ENCODE measurements at places on chromosomes 2 and 18.

GRCh38 chr2:220785178-220785577 is 786.9 kb downstream of the EPHA4 start:
- no peak for DNase-seq

DNA sequence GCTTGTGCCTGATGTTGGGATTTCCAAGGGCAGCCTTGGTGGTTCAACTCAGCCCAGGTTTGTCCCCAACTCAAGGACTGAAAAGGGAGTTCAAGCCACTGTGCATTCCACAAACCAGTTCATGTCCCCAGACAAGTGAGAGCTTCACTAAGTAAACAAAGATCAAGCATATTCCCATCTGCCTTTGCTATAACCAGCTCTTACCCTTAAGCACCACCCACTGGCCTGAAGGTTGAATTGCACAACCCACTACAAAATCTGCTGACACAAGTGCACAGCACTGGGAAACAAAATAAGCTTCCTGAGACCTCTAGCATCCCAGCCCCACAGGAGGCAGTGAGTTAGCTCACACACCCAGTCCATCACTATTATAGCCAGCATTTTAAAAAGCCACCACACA is 516.7 kb downstream of the NR4A2 start:
- DNase-seq = no peak

DNA sequence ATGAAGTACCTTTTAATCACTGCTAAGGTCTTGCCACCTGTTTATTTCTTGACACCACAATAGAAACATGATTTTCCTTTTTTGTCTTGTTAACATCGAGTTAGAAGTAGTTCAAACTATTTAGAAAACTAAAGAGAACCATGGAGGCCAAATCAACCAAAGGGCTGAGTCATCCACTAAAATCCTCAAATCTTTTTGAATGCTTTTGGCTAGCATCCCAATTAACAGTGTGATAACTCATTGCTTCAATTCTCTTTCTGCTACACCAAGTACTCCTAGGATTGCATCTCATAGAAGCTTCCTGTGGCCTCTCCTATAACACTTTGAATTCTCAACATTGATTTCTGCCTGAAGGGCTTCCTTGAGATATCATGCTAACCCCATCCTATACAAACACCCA is 159.9 kb upstream of the MMADHC start:
- DNase-seq = no peak

GRCh38 chr2:121002597-121002996 is 266.9 kb downstream of the GLI2 start:
- no peak for DNase-seq

DNA sequence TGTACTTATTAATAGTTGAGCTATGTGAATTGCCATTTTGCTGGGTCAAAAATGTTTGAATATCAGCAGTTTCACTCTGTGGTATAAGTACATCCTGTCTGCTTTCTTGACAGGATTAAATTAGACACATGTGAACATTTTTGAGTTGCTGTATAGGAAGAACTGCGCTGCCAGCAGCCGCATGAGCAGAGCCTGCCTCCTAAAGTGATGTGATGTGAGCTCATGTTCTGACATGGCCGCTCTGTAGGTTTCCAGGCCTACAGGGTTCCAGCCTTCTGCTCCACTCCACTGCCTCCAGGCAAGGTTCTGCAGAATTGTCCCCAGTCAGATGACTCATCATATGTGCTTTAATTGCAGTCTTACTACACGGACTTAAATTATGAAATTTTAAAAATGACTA is 119.7 kb upstream of the NFATC1 start:
- no peak for DNase-seq

DNA sequence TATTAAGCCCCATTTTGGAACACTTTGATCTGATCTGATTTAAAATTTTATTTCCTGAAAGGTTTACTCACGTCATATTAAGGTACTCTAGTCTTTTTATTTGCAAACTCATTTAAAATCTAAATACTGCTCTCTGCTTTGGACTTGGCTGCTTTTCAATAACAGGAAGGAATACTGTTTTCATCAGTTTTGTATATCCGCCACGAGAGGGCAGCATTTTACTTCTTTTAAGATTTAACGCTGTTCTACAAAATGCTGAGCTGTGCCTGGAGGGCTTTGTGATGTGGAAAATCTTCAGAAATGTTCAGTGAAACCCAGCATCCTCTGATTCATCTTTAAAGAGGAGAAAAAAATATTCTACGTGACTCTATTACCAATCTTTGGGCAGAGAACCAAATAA is 37.5 kb upstream of the SLC38A11 start:
- peak; percentile 6 for DNase-seq

- DNase-seq = no peak
These were observed 186.4 kb upstream of the FAM98A start for GRCh38 chr2:33785201-33786106.

- no peak for DNase-seq
These were observed 608.5 kb downstream of the RNF144A start for GRCh38 chr2:7525746-7526145.

- DNase-seq = no peak
These were observed 195.9 kb upstream of the TCF4 start for GRCh38 chr18:55783921-55784320.

DNA sequence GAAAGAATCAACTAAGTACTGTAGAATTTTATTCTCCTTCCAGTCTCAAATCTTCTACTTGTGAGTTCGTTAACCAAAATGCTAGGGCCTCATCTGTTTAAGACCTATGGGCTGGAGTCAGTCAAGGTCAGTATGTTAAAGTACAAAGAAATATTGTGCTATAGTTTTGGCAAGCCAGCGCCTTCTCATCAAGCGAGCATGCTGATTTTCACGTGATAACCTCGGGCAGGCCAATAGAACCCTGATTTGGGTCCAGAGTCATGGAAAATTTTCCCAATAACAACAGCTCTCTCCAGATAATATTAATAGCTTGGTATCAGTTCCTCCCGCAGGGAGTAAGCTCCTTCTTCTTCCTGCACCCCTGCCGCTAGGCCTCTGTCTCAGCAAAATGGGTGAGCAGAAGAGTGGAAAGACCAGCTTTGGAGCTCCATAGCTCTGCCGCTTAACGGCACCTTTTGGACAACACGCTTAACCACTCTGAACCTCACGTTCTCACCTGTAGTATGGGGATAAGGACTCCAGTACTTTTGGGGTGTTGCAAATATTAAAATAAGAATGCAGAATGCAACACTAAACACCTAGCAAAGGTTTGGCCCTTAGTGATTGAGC is 11.7 kb downstream of the CABLES1 start:
- no peak for DNase-seq

DNA sequence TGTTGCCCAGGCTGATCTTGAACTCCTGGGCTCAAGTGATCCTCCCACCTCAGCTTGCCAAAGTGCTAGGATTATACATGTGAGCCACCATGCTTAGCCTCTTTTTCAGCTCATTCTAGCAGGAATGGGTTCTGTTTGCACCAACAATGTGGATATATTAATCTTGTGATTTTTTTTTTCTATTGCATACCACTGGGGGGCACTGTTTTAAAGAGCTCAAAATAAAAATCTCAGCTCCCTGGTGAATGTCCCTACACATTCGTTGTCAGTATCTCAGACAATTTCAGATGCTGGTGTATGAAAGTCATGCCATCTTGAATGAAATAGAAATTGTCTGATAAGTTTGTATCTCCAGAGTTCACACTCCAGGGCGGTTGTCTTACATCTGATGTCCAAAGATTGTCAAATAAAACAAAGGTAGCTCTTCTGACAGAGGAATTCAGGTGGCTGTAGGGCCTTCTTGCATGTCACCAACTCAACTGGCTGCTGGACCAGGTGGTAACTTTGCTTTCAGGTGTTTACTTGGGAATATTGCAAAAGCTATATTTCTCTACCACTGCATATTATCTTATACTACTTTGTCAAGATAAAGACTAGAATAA is 3.1 kb upstream of the MATN3 start:
- DNase-seq = no peak

GRCh38 chr18:61256291-61256690 is 76.9 kb upstream of the CDH20 start:
- DNase-seq = no peak

DNA sequence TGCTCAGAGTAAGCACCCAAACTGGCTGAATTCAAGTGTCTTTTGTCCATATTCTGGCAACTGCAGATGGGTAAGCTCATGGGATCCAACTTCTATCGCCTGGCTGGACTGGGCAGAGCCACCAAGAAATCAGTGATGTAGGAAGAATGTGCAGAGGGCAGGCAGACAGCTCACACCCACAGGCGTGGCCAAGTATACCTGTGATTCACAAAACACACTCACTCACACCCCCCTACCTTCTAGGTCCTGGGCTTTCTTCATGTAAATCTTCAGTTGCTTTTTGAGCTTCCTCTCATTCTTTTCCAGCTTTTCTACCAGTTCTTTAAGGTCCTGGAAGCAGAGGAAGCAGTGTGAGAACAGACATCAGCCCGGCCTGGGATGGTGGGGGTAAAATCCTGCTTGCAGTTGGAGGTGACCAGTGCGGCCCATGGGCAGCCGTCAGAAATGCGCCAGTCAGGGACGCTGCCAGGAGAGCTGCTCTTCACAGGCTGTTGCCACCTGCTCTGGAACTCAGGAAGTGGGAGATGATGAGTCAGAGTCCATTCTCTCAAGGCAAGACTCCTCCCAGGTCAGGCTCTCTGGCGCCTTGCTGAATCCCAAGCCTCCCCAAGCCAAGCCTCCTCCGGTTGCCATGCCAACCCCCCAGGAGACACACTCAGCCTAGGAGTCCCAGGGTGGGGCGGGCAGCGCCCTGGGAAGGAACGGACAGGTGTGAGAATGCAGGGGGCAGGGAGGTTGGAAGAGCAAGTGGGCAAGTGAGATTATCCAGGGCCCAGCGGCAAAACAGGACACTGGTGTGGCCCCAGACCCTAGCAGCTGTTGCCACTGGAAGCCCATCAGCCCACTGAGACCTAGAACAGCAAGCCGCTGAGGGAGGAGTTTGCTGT is 36.2 kb upstream of the ACAA2 start:
- no peak for DNase-seq

- no peak for DNase-seq
These were observed 640.4 kb downstream of the NR4A2 start for GRCh38 chr2:155692106-155692505.

- no peak for DNase-seq
These were observed 124.1 kb downstream of the RAPGEF4 start for GRCh38 chr2:172859581-172860335.

DNA sequence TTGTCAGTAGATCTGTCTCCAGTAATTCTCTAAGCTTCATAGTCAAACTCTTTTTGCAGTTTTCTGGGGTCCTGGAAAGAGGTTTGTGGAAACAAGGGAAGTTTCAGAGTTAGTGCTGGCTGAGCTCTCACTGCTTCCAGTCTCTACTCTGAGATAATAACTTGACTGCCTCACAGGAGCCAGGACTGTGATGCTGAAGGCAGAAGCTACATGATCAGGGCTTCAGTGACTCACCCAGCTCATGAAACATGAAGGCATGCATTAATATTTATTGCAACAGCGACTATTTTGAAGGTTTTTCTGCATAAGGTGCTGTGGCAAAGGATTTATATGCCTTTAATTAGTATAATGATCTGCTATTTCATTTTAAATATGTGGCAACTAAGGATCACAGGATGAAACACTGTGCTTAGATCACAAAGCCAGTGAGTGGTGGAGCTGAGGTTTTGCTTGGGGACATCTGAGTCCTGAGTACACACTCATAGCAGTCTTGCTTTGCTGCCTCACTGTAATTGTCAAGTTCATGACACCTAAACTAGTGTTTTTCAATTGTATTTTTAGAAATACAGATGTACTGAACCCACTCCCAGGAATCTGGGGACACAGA is 448.4 kb upstream of the GCFC2 start:
- DNase-seq = no peak

- no peak for DNase-seq
These were observed 77.5 kb downstream of the NCOA1 start for GRCh38 chr2:24568551-24568950.

DNA sequence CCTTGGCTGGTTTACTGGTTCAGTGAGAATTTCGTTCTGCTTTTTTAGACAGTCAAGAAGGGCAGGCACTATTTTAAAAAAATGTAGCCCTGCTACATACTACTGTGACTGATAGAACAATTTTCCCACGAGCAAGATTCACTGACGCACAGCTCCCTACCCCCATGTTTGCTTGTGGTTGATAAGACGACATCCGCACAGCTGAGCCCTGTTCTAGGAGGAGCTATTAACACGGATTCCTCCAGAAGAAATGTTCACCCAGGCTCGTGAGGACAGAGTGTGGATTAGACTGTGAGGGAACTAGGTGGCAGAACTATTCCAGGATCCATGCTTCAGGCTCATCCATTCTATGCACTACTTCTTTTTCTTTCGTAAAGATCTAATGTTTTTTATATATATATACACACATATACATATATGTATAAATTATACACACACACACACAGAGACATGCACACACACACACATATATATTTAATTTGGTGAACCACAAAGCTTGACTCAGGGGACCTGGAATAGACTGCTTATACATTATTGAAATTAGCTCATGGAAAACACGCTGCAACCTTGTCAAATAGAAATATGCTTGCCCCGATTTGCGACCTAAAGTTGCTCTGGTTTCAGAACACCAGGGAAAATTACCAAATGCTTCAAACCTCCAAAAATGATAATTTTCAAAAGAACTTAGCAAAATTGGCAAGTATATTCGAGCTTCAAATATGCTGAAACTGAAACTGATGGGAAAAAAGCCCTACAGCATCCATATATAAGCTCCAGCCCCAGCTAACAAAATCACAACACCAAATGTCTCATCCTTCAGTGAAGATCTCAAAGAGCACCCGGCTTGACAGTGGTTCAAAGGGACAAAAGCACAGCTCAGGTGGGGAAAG is 370.4 kb downstream of the SOCS6 start:
- no peak for DNase-seq

- DNase-seq = peak; percentile 10
These were observed 34.9 kb downstream of the RAB10 start for GRCh38 chr2:26068602-26069298.

DNA sequence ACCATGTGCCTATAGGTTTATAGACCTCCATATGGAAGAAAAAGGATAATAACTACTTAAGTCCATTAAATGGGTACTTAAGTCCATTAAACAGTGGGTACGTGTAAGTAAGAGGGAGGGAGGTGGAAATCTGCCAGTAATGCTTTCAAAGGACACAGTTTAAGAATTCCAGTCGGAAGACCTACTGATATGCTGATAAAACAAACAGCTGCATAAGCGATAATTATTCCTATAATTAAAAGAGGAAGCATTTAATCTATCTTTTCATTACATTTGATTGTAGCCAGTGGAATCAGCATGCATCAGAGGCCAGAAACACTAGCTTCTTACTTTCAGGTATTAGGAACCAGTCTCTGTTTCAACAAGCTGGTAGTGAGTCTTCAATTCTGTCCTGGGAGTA is 96.4 kb upstream of the DDX18 start:
- DNase-seq = no peak

DNA sequence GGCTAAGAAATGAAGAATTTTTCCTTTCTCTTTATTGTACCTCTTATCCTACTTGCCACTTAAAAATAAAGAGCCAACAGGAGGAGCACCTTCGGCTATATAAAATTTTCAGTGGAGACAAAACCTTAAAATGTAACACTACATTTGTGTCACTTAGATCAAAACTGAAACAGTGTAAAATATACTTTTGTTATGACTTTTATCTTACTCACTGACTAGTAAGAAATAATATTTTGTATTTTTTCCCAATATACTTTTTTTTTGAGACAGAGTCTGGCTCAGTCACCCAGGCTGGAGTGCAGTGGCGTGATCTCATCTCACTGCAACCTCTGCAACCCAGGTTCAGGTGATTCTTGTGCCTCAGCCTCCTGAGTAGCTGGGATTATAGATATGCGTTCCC is 28.3 kb downstream of the KCNJ13 start:
- no peak for DNase-seq
